Panc1 (cell line): ENCODE measurements at places on chromosomes 3 and 15.

- no peak for DNase-seq
Observed at GRCh38 chr3:142963516-142964448, at the start of gene PAQR9. TSS of gene PAQR9 (minus strand) at chr3:142963674. CDS start at chr3:142963336, 338 bp downstream.

- DNase-seq, result no peak
Observed at GRCh38 chr3:129740090-129740489, 133.6 kb upstream of the PLXND1 start.

GRCh38 chr3:63631670-63632069 is 20.8 kb upstream of the SNTN start:
- no peak for DNase-seq

DNA sequence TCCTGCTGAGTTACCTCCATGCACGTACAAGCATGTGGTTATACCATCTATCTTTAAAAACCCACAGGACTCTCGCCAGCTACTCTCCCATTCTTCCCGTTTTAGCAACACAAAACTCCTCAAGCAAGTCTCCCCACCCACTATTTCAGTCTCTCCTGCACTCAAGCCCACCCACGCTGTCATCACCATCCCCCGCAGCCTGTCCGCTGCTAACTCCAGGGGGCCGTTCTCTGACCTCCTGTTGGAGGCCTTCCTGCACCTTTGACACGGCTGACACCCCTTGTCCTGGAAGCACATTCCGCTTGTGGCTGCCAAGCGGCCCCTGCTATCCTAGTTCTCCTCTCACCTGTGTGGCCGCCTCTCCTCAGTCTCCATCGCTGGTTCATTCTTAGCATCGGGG is 7.5 kb upstream of the PCSK6 start:
- DNase-seq, result no peak

GRCh38 chr3:43448098-43448497 is 161.8 kb downstream of the SNRK start:
- no peak for DNase-seq

GRCh38 chr3:124227150-124227630 is 235.3 kb upstream of the ROPN1 start:
- DNase-seq, result no peak

- DNase-seq, result no peak
Observed at GRCh38 chr15:39144613-39145499, 436.0 kb upstream of the THBS1 start.

GRCh38 chr3:27378331-27378730 is 9.1 kb upstream of the NEK10 start:
- DNase-seq, result no peak

DNA sequence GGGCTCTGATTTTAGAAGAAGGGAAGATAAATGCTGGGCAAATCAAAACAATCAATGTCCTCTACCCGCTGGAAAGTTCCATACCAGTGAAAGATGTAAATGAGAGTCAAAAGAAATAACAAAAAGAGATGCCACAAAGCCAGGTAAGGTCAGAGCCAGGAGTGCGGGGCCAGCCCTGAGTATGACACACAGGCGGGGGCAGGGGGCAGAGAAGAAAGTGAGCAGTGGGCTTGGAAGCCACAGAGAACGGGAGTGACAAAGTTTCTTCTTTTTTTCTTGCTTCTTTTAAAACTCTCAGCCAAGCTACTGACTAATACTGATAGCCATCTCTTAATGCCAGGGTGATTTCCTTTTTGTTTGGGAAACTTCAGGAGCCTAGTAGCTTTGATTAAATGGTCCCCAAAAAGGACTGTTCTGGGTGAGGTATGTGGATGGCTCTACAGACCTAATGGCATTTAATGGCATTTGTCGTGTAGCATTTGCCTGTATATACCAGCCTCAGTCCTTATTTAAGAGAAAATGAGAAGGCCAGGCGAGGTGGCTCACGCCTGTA is 23.1 kb upstream of the TSEN2 start:
- DNase-seq, result no peak

DNA sequence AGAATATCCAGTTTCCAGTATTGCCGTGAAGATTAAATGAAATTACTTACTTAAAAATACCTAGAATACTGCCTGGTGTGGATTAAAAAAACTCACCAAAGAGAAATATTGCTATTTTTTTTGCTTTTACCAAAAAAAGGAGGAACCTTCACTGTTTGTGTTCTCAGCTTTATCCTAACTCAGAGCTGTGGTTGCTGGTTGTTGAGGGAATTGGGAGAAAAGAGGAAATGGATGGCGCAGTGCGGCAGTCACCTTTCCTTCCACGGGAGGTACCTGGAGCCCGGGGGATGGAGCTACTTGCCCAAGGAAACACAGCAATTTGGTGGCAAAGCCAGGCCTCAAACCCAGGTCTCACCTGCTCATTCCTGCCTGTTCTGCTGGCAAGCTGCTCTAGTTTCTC is 270.3 kb downstream of the RPLP1 start:
- no peak for DNase-seq

DNA sequence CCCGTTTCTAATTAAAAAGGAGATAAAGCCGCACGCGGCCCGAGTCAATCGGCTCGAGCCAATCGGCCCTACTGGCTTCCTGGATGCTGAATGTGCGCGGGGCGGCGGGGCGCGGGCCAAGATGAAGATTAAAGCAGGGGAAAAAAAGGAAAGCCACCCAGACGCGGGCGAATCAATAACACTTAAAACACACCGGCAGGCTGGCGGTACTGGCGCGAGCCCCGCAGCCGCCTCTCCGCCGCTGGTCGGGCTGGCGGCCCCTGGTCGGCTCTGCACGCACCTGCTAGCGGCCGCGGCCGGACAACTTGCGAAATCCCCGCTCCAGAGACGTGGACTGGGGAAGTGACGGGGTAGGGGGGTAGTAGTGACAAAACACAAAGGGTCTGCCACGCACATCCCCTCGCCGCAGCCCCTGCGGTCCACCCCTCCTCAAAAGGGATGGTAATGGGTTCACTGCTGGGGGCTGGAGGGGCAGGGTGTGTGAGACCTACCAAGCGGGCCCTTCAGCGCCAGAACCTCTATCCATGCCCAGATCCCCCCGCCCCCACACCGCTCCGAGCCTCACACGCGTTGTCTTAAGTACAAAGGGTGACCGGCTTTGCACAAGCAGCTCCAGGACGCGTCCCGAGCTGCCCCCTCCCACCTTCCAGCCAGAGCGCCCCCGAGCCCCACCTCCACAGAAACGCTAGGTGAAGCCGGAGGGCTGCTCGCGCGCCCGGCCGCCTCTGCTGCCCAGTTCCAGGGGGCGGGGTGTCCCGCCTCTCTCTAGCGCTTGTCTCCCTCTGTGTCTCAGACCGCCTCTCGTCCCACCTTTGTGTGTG is 1.4 kb downstream of the WNT7A start:
- no peak for DNase-seq

- DNase-seq, result no peak
Observed at GRCh38 chr3:52458770-52459545, 3.6 kb downstream of the NISCH start.

- DNase-seq, result no peak
Observed at GRCh38 chr3:164927728-164928127, 150.6 kb downstream of the SI start.

- DNase-seq, result no peak
Observed at GRCh38 chr15:41024885-41025284, 71.6 kb downstream of the CHAC1 start.

DNA sequence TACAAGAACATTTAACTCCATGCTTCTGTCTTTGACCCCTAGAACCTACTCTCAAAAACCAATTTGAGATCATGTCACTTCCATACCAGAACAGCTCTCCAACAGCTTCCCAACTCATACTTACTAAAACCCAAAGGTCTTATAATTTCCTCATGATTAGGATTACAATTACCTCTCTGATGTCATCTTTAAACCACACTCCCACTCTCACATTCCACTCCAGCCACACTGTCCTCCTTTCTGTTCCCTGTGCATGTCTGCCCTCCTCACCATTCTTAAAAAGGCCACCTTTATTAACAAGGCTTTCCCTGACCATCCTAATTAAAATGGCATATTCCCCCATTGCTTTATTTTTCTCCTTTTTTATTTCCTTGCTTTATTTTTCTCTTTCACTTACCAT is 18.9 kb downstream of the PHC3 start:
- no peak for DNase-seq

- no peak for DNase-seq
Observed at GRCh38 chr15:72797834-72798233, 14.3 kb upstream of the ADPGK start.

- no peak for DNase-seq
Observed at GRCh38 chr3:4797201-4797705, 182.0 kb upstream of the BHLHE40 start.

- DNase-seq, result no peak
Observed at GRCh38 chr3:52494886-52495495, at the start of gene STAB1. TSS of gene STAB1 (plus strand) at chr3:52495338. CDS start at chr3:52495414, 76 bp downstream.

DNA sequence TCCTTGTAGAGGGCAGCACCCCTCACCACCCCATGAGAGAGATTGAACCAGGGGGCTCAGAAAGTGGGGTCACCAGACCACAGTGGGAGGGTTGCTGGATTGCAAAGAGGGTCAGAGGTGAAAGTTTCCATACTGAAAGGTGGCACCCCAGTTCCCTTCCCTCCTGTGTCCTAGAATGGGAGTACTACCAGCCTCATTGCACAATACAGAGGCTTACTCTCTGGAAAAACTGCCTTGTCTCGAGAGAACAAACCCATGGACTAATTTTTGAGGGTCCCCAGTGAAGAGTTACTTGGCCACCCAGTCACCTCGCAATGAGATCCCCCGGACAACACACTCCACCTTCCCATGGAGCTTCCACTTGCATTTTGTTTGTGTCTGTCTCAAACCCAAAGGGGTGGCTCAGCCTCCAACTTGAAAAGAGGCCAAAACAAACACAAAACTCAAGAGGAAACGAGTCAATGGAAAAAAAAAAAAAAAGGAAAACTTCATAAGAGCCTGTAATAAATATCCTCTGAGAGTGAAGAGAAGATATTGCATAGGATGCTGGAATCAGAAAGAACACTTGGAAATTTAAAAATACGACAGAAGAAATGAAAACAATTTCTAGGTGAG is 18.6 kb downstream of the MESP2 start:
- no peak for DNase-seq

- DNase-seq, result no peak
Observed at GRCh38 chr3:130925628-130926027, 31.7 kb downstream of the ATP2C1 start.

DNA sequence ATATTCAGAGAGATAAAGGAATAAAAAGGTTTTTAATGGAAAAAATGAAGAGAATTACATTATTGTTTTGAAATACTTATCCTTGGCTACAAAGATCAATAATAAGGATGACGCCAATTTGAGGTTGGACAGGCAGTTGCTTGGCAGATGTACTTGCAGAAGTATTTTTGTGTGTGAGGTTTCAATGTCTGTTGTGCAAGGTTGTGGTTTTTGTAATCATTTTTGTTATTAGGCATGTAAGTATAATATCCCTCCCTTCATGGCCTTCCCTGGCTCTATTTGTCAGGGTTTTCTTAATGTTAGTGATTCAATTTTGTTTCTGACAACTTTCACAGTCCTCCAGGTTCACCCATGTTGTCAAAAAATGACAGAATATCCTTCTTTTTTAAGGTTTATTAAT is 105.9 kb downstream of the OTOL1 start:
- no peak for DNase-seq

- DNase-seq, result no peak
Observed at GRCh38 chr3:151171145-151171757, 31.8 kb downstream of the GPR171 start.
